ENCODE measurements at places on chromosomes 2 and 18.

DNA sequence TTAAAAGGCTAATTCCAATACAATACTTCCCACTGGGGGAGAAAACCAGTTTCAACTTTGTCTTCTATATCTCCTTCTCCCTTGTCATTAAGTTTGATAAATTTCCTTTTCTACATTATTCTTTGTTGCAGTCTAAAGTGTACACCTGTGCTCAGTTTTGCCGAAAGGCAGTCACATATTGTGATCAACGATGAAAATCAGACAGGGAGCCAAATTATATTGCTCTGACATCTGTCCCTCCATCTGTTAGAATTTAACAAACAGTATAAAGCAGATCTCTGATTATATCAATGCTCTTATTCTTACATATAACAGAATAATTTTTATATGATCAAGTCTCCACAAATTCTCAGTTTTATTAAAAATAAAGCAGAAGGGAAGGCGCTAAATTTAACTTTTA is 496.7 kb downstream of the NRXN1 start:
- DNase-seq: no peak

- peak; percentile 44 for DNase-seq
These were observed 221.3 kb upstream of the ITGA4 start for GRCh38 chr2:181235683-181236459.

- no peak for DNase-seq
These were observed 3.5 kb downstream of the RALB start for GRCh38 chr2:120255986-120256650.

DNA sequence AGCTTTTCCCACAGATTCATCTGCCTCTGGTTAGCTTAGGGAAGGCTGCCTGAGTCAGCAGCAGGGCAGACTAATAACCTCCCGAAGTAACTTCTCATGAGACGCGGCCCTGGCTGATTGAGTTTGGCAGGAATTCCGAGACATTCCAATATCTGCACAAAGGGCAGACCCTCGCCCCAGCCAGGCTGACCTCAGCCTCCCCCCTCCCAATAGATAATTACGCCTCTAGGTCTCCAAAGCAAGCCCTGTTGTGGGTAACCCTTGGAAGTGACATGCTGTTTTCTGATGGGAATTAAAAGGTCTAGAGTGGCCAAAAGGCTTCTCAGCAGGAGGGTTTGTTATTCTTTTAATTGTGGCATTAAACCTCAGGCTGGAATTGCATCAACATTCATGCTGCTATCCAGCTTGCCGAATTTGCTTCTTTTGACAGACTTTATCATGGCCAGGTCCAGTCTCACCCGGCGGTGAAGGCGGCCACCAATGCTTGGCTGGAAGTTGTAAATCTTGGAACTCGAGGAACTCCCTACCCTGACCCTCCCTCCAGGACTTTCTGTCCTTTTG is 98.0 kb upstream of the SLC14A2 start:
- DNase-seq: no peak

GRCh38 chr18:29002747-29003146 is 825.8 kb upstream of the CDH2 start:
- DNase-seq: no peak
